ENCODE measurements at places on chromosomes 11 and 22. TPM values are rescaled to one million over a fixed set of nuclear protein-coding genes. Genes with fewer than 3 reads are reported as not detected.

Gene KCNE3
- total RNA-seq: 5.0 TPM

Gene OR4A47
- not detected for total RNA-seq

Gene ROBO4
- 23.3 TPM for total RNA-seq

Gene TRIM48
- total RNA-seq: not detected

Gene APOBEC3C
- 5.8 TPM for total RNA-seq

Gene P2RY6
- 1.0 TPM for total RNA-seq

Gene MALAT1
- total RNA-seq: 27,133 TPM

Gene DEPDC7
- 17.0 TPM for total RNA-seq

Gene PAX6
- total RNA-seq: 0.92 TPM

Gene MOV10L1
- total RNA-seq: 1.0 TPM

Gene BTBD18
- not detected for total RNA-seq

Gene OR5B21
- total RNA-seq: not detected

Gene TST
- total RNA-seq: 28.3 TPM

Data from tongue (tissue), 3 donors.